Stimulated activated CD4-positive, alpha-beta T cell treated with anti-CD3 and anti-CD28 coated beads, TNF-alpha, amount 100 ng/mL, for 1 hour (primary cell): ENCODE measurements at places on chromosomes 7 and 10.

DNA sequence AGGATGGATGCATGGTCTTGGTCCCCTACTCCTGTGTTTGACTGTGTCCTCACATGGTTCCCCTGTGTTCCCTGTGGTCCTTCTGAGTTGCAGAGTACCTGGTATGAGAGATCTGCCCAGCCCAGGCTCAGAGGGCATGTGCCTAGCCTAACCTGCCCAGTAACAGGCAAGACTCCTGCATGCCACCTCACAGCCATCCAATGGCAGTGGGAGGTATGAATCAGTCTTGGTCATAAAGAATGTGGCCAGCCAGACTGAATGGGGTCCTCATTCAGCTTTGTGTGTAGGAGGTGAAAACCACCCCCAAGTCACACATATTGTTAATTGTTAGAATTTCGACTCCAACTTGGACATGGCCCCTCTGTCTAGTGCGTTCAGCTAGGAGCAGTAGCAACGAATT is 17.2 kb upstream of the GPR158 start:
- DNase-seq: no peak

DNA sequence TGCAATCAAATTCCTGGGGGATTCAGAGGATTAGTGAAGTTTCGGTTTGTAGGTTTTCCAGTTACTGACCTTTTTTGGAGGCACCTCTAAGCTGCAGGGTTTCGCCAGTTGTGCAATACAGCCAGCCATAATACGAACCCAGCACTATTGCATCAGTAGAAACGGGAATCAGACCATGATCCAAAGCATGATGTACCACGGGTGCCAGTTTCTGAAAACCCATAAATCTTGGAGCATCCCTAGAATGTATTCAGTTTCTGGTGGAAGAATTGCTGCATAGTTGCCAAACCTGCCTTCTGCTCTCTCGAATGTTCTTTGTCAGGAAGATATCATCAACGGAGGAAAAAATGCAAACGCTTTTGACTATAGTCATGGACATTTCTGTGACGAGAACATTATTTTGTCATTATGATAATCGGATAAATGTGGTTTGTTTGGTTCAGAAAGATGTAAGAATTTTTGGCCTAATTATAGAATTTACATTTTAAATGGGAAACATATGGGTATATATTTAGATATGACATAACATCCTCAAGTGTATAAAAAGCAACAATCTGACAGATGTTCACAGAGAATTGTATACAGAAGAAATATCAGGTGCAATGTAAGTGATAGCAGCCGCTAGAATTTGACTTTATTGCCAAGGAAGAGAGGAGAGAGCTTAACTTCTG is 186.2 kb upstream of the PRKCQ start:
- no peak for DNase-seq

- no peak for DNase-seq
These were observed 25.8 kb downstream of the ACTA2 start for GRCh38 chr10:88926566-88927415.

- no peak for DNase-seq
These were observed 23.5 kb upstream of the ZNF12 start for GRCh38 chr7:6730343-6730633.

DNA sequence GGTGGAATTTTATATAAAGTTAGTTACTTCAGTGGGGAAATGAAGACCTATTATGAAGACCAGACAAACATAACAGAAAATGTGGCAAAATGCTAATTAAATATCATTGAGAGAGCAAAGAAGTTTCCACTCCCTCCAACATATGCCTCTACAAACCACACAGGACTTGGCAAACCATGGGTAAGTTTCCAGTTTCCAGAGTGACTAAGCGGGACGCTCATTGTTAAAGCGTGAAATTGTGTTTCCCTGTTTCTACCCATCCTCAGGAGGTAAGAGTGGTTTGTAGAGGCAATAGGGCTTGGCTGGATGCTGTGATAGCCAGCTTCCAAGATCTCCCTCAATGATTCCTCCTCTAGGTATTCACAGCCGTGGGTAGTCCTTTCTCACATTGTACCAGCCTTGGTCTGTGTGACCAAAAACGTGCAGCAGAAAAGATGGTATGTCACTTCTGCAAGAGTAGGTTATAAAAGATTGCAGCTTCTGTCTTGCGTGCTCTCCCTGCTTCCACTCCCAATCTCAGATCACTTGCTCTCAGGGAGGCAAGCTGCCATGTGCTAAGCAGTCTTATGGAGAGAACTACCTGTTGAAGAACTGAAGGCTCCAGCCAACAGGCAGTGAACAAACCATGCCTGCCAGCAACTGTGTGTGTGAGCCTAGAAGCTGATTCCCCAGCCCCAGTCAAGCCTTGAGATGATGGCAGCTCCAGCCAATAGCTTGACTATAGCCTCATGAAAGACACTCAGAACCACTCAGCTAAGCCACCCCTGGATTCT is 35.7 kb downstream of the CBX3 start:
- DNase-seq: no peak

DNA sequence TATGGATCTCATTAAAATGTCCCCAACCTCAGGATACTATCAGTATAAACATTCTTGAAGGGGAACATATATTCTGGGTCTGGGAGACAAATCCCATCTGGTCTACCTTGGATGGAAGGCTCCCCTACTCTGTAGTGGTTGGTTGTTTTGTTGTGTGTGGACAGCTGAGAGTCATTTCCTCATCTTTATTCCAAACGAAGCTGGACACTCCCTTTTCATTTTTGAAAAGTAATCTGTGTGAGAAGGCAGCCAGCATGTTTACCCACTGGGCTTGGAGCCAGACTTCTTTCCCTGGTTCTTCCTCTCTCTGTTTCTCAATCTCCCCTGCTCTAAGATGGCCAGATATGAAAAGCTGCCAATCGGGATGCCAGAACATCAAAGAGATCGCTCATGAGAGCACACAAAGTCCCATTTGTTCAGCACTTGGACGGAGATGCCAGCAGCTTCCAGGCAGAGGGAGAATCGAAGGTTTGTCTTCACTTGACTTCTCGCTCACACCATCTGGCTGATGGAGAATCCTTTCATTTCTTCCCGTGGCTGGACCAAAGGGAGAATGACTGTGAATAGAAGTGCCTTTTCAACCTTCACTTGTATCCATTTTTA is 108.1 kb upstream of the AGR3 start:
- DNase-seq: no peak

- no peak for DNase-seq
These were observed 299.7 kb upstream of the AKR1E2 start for GRCh38 chr10:4526311-4526731.

DNA sequence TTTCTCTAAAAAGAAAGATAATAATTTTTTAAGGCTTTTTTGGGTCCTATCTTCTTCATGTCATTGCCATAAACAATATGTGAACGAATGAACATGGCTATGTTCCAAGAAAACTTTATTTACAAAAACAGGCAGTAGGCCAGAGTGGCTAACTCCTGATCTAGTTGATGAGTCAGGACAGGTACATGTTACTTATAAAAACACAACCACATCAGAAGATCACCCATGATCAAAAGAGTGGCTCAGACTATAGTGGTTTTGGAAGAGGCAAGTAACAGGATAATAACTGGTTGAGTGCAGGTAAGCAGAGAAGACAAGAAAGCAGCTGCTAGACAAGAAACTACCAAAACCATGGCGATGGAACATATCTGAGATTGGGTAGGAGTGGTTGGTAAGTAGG is 468.7 kb downstream of the KCNMA1 start:
- DNase-seq: no peak

DNA sequence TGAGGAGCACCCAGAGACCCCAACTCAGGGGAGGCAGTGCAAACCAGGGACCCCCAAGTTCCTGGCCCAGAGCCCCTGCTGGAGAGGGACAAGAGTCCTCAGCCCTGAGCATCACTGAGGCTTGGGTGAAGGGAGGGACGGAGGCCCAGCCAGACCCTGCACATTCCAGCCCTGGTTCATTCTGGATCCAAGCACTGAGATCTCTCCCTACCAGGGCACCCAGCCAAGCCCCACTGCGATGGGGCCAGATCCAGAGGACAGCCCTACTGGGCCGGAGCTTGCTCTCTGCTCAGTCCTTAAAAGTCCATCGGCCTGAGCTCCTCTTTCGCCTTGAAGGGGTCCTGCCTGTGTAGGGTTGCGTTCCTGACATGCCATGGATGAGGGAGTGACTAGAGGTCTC is 40.5 kb upstream of the RABGEF1 start:
- DNase-seq: no peak
